RPMI8226 (cell line): ENCODE measurements at places on chromosomes 11 and 22.

DNA sequence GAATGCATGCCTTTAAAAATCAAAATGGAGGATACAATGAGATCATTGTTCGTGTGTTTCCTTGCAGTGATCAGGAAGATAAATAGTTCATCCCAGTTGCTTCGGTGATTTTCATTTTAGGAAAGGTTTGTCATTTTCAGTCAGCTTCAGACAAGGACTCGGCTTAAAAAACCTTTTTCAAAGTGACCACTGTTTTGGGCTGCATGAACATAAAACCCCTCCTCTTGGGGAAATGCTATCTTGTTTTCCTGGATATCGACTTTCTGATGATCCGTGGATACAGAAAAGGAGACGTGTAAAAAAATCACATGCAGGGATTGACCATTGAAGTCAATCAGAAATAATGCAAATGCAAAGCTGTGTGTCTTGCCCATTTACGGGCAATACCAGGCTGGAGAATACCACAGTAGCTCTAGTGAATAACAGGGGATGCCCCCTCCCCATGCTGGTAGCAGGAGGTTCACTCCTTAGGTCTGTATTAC lies 146.8 kb downstream of the MAML2 start:
- no peak for DNase-seq

DNA sequence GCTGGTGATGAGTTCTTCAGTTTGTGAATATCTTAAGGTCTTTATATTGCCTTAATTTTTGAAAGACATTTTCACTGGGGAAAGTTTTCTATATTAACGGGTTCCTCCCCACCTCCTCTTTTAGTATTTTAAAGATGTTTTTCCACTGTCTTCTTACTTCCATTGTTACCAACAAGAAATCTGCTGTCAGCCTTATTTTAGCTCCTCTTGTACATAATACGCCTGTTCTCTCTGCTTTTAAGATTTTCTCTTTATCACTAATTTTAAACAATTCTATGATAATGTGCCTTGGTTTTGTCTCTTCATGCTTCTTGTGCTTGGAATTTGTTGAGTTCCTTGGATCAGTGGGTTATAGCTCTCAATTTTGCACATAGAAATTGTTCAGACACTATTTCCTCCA lies 280.4 kb downstream of the DCDC1 start:
- no peak for DNase-seq

DNA sequence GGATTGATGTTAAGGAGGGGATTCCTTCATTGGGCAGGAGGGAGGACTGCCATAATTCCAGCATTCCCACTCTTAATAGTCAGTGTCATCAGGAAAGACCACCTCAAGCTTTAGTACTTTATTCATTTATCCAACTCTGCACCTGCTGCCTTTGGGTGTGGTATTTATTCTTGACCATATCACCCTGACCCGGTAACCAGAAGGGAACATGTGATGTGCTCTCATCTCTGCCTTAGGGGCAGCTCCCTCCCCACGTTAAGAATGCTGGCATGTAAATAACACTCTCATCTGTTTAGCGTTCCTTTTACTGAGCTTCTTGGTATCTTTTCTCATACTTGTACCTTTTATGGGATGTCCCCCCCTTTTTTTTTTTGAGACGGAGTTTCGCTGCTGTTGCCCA lies 7.7 kb downstream of the CAT start:
- DNase-seq, result no peak

DNA sequence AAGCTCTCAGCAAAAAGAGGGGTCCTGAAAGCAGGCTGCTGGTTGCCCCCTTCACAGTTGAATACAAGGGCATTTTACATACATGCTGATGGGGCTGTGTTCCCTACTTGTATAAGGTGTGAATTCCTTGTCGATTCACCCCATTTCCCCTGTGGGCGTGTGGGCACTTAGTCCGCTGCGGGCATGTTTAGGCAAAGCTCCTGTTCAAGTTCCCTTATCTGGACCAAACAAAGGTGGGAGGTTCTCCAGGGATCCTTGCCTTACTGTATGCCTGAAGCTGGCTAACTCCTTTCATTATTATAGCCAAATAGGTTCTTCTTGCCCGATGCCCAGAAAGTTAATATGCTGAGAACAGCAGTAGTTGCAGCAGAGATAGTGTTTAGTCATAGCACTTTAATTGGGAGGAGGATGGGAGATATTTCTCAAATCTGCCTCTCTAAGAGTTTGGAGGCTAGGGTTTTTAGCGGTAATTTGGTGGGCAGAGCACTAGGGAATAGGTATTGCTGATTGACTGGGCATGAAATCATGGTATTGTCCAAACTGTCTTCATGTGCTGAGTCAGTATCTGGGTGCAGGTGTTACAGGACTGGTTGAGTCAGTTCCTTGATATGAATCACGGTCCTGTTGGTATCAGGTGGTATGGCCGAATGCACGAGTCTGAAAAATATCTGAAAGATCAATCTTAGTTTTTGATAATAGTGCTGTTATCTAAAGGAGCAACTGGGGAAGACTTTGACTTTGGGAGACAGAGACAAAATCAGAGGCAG lies 32.7 kb downstream of the METTL15 start:
- no peak for DNase-seq

DNA sequence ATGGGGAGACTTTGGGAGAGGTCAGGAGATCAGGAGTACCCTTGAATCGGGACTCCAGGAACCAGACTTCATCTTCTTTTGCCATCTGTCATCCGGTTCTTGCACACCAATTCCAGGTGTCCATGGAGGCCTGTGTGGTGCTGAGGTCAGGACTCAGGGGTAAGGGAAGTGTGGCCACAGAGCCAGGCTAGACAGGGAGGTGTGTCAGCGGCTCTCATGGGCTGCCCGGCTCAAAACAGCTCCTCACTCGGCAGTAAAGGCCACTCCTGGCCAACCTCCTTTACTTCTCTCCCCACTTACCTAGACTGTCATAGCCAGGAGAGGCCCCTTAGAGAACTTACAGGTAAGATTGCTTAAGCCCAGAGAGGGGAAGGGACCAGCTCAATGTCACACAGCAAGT lies 75.7 kb upstream of the NECTIN1 start:
- no peak for DNase-seq

DNA sequence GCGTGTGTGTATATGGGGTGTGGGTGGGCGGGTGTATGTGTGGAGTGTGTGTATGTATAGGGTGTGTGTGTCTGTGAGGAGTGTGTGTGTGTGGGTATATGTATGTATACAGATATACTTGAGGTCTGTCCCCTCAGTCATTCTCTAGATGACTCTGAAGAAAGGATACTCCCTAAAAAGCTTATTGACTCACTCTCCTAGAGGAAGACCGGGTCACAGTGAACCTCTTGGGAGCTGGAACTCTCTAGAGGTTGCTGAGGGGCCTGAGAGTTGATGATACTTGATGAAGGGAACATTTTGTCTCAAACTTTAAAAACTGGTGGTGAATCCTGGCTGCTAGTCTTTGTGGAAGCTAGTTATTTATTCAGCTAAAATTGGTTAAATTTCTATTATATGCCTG lies 15.1 kb downstream of the STX3 start:
- no peak for DNase-seq

DNA sequence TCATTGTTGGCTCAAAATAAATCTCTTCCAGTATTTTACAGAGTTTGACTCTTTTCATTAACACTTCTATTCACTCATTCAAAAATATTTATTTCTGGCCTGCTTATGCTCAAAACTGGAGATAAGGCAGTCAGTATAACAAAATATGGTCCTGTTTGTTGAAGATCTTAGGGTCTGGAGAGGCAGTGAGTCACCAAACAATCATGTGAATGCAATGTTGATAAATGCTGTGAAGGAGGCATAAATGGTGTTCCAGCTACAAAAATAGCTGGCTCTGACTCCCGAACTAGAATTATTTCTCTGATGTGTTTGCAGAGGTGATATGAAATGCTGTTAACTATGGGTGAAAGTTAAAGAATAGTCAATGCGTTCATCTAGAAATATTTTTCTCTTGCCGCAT lies 390.6 kb downstream of the AASDHPPT start:
- DNase-seq, result no peak

- no peak for DNase-seq
Observed at GRCh38 chr11:1234771-1235305, 12.0 kb downstream of the MUC5B start.

- DNase-seq, result peak; percentile 72
Observed at GRCh38 chr11:66883016-66883965, 26.4 kb downstream of the LRFN4 start.

DNA sequence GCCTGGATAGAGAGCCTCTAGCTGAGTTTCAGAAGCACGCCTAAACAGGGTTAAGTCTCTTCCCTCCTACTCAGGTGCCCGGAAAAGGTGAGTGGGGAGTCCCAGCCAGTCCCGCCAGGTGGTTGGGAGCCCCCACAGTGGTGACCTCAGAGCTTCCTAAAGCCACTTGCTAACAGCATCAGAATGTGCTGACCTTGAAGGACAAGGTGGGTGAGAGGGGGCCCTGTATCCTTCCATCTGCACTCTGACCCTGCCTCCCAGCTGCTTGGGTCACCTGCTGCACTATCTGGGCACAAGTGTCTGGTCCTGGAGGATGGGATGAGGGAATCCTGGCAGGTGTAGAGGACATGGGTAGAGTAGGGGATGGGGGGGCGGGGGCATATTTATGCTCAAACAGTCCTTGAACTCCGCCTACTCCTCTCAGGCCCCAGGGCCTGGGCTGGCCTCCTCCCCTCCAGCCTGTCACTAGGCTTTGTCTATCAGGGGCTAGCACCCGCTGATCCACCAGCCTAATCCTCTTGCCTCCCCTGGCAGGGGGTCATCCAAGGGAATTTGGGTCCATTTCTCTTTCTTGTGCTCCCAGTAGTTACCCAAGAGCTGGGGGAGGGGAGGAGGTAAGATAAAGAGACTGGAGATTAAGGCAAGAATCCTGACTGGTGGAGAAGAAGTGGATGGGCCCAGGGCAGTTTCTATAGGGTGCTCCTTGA lies 3.4 kb downstream of the USP2 start:
- DNase-seq, result no peak

DNA sequence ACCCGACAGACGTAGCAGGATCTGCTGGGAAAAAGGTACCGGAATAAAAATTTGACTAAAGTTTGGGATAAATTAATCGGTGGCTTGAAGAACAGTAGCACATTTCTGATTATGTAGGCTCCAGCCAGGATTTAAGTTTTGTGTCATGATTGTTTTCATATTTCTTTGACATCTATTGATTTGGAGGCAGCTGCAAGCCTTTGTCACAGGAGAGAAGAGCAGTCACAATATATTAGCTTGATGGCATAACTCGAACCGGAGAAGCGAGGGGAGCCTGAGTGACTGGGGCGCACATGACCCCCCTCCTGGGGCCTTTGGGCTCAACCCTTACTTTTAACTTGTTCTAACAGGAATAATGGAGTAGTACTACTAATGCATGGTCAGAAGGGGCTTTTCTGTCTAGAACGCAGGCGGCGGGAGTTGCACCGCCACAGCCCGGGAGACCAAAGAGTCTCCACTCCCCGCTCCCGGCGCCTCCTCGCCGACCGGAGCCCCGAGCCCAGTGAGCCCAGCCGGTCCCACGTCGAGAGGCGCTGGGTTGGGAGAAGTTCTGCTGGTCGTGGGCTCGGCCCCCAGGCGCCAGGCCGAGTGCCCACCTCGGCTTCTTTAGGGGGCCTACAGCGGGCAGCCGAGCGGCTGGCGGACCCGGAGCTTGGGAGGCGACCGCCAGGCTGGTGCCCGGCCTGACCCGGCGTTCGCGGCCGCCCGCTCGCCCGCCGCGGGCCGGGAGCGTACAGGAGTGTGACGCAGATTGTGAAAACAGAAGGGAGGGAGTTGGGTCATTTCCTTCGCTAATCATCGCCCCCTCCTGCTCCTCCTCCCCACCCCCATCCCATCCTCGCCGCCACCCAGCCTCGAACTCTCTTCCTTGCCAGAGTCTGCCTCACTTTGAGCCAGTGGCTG lies 15.7 kb upstream of the PAX6 start:
- DNase-seq, result no peak

- no peak for DNase-seq
Observed at GRCh38 chr11:66651016-66651415, 12.5 kb downstream of the RBM4 start.

- no peak for DNase-seq
Observed at GRCh38 chr22:48737461-48738203, 1090.0 kb downstream of the BRD1 start.
